ENCODE measurements at places on chromosomes 5 and 9.

- no peak for DNase-seq
Measured at GRCh38 chr5:87015901-87016300, 251.8 kb upstream of the RASA1 start.

- no peak for DNase-seq
Measured at GRCh38 chr9:130884542-130885483, 11.8 kb downstream of the QRFP start.

DNA sequence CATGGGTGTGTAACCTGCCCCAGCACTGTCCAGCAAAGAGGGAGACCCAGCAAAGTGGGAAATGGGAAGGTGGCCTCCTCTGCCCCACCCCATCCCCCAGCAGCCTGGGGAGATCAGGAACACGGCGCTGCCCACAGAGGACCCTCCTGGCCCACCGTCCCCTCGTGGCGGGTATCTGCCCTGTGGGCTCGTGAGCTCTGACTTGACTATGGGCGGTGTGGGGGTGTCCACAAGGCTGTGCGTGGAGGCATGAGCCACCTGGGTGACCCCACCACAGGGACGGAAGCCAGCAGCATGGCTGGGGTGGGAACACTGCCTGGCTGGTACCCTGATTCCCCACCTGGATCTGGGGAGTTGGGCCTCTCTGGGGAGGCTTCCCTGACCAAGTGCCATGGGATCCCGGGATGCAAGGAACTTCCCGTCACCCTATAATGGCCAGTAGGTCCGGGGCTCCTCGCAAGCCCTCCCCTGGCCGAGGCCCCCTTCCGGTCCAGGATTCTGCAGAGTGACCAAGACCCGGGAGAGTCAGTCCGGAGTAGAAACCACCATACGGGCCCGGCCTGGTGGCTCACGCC is 29.3 kb upstream of the SLC6A19 start:
- DNase-seq: no peak

DNA sequence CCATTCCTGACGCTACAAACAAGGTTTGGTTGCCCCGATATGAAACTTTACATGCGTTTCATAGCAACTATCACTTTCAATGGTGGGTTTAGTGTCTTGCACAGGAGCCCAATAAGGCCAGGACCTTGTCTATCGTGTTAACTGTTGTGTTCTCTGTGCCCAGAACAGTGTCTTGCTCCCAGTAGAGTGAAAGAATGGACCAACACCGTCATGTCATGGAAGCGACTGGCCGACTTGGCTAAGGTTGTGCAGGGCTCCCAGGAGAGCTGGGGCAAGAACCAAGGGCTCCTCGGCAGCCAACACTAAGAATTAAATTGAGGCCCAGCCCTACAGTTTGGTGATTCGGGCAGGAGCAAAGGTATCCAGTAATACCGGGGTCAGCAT is 498 bp upstream of the ARHGEF37 start:
- DNase-seq: no peak

DNA sequence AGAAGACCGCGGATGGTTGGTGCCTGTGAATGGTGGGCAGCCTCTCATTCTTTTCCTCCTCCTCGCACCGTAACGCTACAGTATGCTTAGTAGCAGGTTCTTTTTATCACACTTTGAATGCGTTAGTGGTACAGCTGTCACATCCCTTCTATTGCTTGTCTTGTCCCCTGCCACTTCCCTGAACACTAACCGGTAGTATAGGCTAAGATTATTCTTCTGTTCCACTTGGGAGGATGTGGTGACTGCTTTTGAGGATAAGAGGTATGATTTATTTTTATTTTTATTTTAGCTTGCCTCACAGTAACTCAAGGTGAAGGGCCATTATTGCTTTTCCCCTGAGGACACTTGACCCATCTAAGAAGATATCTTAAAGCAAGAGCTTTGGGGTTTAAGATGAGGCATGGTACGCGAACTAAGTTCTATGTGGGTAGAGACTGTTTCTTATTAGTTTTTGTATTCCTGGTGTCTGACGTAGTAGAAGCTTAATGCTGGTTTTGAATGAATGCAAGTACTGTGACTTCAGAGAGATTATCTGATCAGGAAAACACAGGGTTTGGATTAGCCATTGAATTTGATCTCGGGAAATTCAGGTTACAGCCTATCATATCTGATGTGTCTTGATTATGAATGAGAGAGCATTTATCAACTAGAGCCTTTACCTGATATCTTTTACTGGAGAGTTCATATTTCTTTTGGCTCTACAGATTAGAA is 951 bp downstream of the UNC13B start:
- DNase-seq: no peak

DNA sequence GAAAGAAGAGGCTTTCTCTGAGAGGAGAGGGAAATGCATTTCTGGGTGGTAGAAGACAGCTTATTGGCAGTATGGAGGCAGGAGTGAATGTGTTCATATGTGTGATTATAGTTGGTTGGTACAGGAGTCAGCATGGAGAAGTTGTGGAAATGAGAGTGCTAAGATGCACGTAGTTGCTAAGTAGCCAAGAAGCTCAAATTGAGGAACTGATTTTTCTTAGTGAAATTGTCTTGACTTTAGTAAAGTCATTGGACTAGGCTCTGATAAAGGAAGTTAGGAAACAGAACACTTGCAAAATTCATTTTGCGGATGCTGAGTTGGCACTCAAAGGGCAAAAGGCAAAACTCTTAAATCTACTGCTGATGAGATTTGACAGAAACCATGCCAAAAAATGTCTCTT is 158.9 kb upstream of the VCAN start:
- no peak for DNase-seq

All from H9 (cell line).